IMR-90 (cell line): ENCODE measurements at places on chromosomes 4 and X. TPM values are rescaled to one million over a fixed set of nuclear protein-coding genes. Genes with fewer than 3 reads are reported as not detected.
A peak's percentile ranks its signal among the peaks of the same experiment; 100 is the strongest.

DNA sequence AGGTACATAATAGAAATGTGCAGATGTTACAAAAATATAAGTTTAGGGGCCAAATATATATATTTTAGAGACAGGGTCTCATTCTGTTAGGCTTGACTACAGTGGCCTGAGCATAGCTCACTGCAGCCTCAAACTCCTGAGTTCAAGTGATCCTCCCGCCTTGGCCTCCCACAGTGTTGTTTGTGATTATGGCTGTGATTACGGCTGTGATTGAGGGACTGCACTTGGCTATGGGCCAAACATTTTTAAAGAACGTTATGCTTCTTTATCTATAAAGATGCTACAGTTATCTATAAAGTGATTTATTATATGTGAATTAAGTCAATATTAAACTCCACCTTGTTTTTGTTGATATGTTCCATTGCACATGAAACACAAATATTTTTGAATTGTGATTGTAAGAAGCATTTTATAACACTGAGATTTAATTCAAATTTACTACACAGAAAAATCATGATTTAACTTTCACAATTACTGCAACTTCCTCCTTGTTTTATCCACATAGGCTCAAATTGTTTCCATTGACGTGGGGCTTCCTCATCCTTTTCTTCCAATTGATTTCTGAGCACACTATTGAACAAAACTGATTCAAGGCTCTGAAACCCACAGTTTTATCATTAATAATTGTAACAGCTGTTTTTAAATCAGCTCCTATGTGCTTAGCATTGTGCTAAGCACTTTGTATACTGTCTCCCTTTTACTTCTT is 68.4 kb upstream of the BMPR1B start:
- no peak for DNase-seq

CSAG1 gene
- total RNA-seq, result not detected in 2 replicates

- no peak for DNase-seq
Observed at GRCh38 chr4:73743795-73744194, 3.4 kb downstream of the CXCL8 start.

GRCh38 chrX:107861056-107861455 is 35.4 kb downstream of the MID2 start:
- peak; percentile 1 for DNase-seq

GRCh38 chrX:40953369-40953768 is 131.9 kb upstream of the USP9X start:
- DNase-seq, result no peak

DNA sequence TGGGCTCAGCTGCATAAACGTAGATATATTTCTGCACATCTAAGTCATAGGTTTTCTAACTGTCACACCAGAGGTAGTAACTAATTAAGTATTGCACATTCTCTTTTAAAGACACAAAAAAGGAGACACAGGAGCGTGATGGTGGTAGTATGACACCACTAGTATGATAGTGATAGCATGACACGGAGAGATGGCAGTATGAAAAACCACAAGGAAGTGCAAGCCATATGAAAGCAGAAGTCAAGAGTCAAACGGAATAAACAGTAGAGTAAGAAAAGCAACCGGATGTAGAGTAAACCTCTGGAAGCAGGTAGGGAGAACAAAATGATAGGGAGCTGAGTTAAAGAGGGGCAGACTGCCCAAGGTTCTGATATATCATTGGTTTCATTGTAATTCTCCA is 382.2 kb upstream of the INTU start:
- DNase-seq, result no peak

DNA sequence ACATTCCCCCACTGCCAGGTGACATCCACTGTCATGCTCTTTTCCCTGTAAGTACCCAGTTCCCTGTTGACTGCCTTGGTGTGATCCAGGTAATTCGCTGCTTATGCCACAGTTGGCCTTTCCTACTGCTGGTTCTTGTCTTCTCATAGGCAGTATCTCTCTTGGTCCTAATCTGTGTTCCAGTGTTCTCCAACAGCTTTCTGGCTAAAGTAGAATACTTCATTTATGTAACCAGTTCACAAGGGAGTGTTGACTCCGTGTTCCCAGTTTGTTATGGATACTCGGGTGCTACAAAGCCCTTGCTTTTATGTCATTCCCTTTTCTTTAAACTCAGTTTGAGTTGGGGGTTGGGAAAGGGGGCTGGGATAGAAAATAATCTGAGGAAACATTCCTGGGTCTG is 98.4 kb downstream of the RS1 start:
- no peak for DNase-seq

DNA sequence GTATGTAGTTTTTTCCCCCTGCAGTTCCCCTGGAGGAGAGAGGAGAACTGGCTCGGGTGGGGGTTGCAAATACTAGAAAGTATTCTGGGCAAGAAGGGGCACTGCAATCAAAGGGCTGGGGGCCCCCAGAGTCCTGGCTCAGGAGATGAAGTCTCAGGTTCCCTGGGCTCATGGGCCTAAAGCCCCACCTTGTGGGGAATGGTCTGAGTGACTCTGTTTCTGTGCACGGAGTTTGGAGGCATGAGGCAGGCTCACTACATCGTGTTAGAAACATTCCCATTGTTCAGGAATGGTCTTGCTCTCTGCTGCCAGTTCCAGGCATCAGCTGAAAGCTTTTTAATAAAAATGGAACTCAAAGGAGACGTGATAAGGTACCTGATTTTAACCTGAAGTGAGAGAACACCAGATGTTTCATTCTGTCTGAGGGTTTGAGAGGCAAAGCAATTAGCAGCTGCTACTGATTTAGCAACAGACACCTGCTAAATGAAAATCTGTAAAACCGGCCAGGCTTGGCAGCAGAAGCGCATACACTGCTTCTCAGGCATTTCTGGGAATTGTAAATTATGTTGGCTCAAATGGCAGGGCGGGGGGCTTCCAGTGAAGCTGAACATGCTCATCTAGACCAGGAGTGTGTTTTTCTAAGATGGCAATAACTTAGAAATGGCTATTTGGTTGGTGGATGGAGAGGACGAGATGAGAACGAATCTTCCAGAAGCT is 122.7 kb downstream of the TMEM164 start:
- peak; percentile 12 for DNase-seq

MAGEA9B gene
- not detected in 2 replicates for total RNA-seq

FMR1NB gene
- total RNA-seq, result not detected in 2 replicates

DNA sequence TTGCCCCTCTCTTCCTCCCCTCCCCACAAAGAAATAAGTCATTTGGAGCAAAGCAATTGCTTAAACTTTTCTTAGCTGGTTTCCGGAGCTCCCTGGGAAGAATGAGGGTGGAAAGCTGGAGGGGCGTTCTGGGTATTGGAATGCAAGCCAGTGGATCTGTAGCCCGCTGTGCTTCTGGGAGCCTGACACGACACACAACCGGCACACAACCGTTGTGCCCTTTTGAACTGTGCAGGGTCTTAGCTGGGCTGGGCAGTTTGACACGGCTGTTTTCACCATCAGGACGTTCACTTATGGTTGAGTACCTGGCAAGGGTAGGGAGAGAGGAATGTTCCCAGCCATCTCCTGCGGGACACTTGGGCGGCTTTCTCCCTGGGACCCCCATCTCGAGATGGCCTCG is 38.3 kb downstream of the SHROOM2 start:
- no peak for DNase-seq

- DNase-seq, result no peak
Observed at GRCh38 chr4:105710678-105711077, 2.1 kb downstream of the GSTCD start.

GPR143 gene
- total RNA-seq, result not detected in 2 replicates

DNA sequence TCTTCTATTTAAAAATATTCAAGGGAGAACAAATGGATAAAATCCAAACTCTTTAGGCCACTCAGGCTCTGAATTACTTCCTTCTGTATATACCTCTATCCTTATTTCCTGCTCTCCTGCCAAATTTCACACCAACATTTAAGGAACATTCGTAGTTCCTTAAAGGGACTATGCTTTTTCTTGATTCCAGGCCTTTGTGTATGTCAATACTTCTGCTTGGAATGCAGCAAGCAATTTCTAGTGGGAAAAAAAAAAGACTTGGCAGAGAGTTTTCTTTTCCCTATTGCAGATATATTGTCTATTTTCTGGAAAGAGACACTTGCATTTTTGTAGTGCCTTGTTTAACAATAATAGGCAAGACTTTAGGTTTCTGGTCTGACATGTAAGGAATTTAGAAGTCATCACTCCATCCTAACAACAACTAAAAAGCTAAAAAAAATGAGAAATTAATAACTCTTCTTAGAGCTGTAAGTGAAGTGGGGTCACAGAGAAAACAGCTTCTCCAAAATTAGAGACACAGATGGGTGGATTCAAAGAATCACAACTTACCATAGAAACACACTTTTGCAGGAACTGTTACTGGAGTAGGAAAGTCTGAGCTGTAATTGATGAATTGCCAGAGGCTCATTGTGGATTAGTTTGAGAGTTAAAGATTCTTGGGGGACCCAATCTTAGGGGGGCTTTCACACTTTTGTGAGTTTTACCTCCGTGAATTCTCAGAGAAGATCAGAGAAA is 2.1 kb upstream of the ADH5 start:
- peak; percentile 18 for DNase-seq

DNA sequence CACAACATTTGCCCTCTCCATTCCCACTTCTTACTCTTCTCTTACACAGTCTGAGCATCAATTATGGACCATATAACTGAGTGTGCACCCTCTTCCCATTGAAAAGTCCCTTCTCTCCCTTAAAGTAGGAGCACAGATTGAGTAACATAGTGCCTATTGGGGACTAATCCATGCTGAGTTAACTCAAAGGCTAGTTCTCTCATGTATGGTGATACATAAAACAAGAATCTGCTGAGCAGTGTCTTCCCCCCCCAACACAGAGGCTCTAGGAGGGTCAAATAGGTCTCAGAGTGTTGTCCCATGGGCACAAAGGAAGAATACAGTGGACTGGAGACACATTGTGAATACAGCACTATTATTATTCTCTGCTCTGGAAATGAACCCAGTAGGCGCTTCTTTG is 274.6 kb upstream of the BOD1L1 start:
- peak; percentile 43 for DNase-seq

- peak; percentile 17 for DNase-seq
Observed at GRCh38 chrX:70452143-70452733, 7.6 kb downstream of the DLG3 start.

FMR1 gene
- total RNA-seq, result 17.6 and 18.6 TPM in 2 replicates

DNA sequence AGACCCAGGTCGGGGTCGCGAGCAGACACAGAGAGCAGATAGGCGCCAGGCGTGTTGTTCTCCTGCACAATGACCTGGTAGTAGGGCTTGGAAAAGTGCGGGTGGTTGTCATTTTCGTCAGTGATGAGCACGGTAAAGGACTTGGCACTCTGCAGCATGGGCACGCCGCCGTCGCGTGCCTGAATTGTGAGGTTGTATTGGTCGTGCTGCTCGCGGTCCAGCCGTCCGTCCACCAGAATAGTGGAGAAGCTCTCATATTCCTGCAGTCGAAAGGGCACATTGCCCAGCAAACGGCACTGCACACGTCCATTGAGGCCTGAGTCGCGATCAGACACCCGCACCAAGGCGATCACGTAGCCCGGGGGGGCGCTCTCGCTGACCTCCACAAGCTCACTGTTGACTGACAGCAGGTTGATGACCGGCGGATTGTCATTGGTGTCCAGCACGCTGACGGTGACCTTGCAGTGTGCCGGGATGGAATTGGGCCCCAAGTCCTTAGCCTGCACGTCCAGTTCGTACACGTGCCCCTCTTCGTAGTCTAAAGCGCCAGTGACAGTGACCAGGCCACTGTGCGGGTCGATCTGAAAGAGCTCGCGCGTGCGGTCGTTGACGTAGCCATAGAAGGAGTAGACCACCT is 2.8 kb downstream of the PCDH19 start:
- DNase-seq, result no peak

GRCh38 chr4:98338761-98339438 is 77.7 kb downstream of the RAP1GDS1 start:
- DNase-seq, result no peak

RAPGEF2 gene
- 109 and 126 TPM in 2 replicates for total RNA-seq

HCFC1 gene
- 3.2 and 4.4 TPM in 2 replicates for total RNA-seq

GRCh38 chrX:133579631-133580030 is 164.3 kb upstream of the GPC4 start:
- no peak for DNase-seq

DNA sequence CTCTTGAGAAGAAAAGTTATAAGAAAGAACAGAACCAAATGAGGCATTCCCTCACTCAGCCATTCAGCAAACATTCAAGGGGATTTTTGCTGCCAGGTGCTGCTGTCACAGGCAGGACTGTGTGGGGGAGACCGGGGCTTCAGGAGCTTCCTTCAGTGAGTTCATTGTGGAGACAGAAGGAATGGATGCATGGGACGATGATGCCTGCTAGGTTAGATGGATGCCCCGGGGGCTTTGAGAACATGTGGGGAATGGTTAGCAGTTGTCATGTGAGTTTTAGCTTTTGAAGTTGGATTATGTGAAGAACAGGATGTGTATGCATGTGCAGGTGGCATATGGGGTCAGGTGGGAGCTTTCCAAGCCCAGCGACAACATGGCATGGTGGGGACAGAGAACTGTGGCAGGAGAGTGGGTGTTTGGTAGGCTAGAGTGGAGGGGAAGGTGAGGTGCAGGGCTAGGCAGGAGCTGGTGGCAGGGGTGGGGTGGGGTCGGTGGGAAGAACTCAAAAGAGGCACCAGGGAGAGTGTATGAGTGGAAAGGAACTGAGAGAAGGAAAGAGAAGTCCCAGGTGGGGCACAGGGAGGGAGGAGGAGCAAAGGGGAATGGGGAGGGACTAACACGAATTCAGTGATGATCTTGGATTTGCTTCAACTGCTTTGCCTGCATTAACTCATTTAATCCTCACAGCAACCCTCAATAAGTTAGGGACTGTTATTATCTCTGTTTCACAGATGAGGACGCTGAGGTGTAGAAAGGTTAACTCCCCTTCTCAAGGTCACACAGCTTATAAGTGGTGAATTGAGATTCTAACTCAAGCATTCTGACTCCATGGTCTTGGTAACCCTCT is 8.4 kb downstream of the DCUN1D4 start:
- DNase-seq, result no peak

DNA sequence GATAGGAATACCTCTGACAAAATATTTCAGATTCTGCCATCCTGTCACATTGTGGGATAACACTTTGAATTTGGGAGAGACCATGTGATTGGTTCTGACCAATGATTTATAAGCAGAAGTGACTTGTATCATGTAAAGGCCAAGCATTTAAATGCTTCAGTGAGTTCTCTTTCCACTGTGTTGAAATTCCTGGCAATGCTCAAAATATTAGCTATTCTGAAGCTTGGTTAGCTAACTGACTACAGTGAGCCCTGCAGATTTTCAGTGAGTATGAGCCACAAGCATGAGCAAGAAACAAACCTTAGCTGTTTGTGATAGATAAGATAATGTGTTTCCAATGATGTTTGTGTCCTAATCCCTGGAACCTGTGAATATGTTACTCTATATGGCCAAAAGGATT is 562.8 kb upstream of the AADAT start:
- peak; percentile 0 for DNase-seq

- no peak for DNase-seq
Observed at GRCh38 chrX:9180623-9181022, 146.7 kb upstream of the FAM9B start.

DNA sequence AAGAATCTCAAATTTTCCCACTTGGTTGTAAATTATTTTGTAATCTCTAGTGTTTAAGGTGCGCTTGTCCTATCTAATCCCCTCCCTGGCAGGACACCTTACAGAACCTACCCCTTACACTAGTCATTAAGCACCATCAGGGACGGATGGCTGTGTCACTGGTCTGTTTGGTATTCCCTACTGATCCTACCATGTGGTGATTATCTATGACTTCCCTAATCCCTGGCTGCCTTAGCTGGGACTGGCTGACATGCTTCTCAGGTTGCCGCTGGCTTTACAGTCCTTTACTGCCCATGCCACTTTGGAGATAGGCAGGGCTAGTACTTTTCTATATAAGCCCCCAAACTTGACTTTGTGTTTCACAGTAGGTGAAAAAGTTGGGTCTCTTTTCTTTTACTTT is 58.6 kb downstream of the ELOVL6 start:
- DNase-seq, result no peak
